ENCODE measurements at places on chromosomes 6 and 20. TPM values are rescaled to one million over a fixed set of nuclear protein-coding genes. Genes with fewer than 3 reads are reported as not detected.

Gene BTN1A1
- not detected for total RNA-seq

Gene OGFR
- total RNA-seq: 82.6 TPM

Gene FUT9
- not detected for total RNA-seq

Gene CDSN
- not detected for total RNA-seq

Gene PDYN
- not detected for total RNA-seq

Gene SLC13A3
- 0.12 TPM for total RNA-seq

Gene TRIM10
- total RNA-seq: 0.37 TPM

Data from T-helper 1 cell treated with Interleukin-12 subunit alpha and Interleukin-12 subunit beta and Interleukin-4 antibody, amounts not matched to agents 30 ng/mL and 1 ng/mL, for 36 hours (primary cell).